ENCODE measurements at places on chromosomes 1 and 21.

GRCh38 chr1:64421377-64421776, 48.6 kb upstream of the CACHD1 start:
- DNase-seq, result no peak

DNA sequence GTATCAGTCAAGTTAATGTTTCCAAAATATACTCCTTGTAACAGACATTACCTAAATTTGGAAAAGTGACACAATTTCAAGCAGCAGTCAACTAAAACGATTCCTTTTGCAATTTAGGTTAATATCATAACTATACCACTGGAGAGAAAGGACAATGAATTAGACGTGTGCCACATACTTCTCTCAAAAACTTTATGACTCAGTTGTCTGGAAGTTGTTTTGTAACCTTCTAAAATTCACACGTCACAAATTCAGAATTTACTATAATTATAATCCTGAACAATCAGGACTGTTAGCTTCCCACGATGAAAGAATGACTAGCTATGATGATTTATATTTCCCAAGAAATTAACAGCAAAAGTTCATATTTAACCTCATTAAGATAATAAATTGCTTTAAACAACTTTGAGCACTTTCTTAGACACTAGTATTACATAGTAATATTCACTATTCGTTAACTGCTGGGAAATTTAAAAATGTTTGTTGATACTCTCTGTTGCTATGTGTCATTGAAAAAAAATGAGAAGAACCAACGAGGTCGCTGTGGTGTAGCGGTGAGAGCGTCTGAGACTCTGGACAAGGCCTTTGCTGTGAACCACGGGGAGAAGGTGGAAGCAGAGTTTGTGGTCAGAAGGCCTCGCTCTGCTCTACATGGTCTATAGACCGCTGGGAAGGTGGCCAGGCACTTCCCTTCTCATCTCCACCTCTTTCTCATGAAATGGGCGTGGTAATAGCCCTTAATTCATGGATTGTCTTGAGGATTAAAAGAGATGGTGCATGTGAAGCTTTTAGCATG, 27.9 kb upstream of the BATF3 start:
- no peak for DNase-seq

GRCh38 chr1:93864175-93864574, 14.8 kb downstream of the DNTTIP2 start:
- DNase-seq, result no peak

GRCh38 chr1:53544728-53545515, 85.7 kb downstream of the DMRTB1 start:
- DNase-seq, result no peak

DNA sequence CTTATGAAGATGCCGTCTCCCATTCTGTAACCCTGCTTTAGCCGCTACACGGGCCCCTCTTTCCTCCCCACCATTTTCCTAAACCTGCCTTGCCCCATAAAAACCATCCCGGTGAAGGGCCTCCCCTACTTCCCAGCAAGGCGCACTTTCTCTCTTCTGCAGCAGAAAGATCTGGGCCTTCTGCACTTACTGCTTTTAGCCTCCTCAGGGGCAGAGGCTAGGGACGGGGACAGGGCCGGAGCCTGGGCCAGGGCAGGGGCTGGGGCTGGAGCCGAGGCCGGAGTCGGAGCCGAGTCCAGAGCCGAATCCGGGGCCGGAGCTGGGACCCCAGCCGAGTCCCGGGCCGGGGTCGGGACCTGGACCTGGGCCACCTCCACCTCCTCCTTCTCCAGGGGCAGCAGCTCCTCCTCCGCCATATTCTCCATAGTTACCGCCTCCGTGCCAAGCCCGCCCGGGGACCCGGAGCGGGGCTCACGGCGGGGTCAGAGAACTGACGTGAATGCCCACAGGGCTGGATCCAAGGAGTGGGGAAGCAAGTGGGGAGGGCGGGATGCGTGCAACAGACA, 382 bp downstream of the TRMT1L start:
- DNase-seq, result peak; percentile 9

GRCh38 chr1:54094001-54094729, 40.8 kb downstream of the TCEANC2 start:
- no peak for DNase-seq

GRCh38 chr1:225631021-225631663, 21.8 kb downstream of the ENAH start:
- DNase-seq, result no peak

GRCh38 chr1:183276386-183277080, 90.5 kb downstream of the LAMC2 start:
- no peak for DNase-seq

GRCh38 chr1:197437601-197438000, 169.5 kb downstream of the CRB1 start:
- no peak for DNase-seq

- DNase-seq, result no peak
These were observed 83.6 kb downstream of the SGIP1 start for GRCh38 chr1:66617362-66618184.

DNA sequence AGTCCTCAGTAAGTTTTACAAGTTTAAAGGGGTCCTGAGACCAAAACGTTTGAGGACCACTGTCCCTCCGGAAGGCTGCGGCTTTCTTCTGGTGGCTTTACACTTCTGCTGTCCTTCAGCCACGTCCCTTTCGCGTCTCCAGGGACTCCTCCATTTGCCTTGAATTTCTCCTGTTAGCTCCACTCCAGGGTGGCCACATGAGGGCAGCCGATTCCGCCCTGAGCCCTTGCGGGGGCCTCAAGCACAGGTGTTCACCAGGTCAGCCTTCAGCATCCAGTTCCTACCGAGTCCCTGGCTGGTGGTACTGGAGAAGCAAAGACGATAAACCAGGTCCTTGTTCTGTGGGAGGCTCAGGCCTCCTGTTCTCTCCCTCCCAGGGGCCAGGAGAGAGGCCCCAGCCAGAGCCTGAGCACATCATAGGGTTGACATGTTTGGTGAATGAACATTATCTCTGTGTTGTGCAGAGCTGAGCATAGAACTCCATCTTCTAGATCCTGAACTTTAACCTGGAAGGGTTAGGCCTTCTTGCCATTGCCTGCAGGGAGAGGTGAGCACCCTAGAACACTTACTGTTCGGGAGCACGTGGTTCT, 27.4 kb upstream of the COQ8A start:
- DNase-seq, result no peak

DNA sequence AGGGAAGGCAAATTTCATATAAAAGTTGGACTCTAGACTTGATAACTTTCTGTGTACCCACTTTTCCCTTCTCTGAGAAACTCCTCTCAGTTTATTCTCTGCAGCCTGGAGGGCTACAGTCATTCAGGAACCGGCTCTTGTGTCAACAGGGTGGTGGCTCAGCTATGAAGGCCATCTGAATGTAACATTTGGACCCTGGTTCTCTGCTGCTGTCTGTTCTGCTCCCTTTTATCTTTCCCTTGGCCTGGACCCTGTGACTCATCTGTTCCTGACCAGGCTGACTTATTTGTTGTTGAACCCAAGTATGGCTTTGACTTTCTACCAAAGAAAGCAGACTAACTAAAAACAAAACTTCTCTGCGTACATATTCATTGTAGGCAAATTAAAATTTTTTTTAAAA, 75.4 kb downstream of the CENPF start:
- no peak for DNase-seq

GRCh38 chr1:205977402-205978014, 25.7 kb downstream of the RAB7B start:
- DNase-seq, result peak; percentile 79

DNA sequence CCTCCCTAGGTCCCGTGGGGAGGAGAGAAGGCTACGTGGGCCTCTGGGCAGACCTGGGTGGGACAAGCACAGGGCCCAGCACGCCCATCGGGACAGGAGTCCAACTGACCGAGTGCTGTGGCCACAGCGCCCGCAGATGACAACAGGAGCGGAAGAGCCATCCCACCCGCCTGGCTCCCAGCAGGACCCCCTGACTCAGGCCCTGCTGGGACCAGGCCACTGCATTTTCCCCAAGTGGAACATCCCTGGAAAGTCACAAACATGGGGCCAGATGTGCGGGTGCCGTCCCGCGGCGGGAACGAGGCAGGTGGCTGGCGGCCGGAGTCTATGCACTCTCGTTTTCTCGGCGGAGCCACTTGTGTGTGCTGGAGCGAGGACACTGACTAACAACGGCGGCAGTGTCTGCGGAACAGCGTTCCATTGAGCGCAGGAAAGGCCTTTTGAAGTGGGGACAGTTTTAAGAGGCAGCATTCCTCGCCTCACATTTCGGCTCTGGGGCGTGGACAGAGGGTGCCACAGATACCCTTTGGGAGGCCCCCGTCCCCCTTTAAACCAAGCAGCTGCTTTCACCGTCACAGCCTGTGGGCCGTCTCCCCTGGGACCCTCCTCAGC, 93.7 kb upstream of the ARHGEF16 start:
- no peak for DNase-seq

DNA sequence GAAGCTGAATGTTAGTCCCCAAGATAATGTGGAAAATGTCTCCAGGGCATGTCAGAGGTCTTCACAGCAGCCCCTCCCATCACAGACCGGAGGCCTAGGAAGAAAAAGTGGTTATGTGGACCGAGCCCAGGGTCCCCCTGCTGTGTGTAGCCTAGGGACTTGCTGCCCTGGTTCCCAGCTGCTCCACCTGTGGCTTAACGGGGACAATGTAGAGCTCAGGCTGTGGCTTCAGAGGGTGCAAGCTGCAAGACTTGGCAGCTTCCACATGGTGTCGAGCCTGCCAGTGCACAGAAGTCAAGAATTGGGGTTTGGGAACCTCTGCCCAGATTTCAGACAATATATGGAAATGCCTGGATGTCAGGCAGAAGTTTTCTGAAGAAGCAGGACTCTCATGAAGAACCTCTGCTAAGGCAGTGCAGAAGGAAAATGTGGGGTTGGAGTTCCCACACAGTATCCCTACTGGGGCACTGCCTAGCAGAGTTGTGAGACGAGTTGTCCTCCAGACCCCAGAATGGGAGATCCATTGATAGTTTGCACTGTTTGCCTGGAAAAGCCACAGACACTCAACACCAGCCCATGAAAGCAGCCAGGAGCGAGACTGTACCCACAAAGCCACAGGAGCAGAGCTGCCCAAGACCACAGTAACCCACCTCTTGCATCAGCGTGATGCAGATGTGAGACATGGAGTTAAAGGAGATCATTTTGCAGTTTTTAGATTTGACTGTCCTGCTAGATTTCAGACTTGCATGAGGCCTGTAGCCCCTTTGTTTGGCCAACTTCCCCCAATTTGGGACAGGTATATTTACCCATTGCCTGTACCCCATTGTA, 204.9 kb downstream of the MRPL39 start:
- DNase-seq, result no peak

- DNase-seq, result no peak
These were observed 137.8 kb upstream of the KRTAP19-8 start for GRCh38 chr21:31176080-31176551.

- no peak for DNase-seq
These were observed 3.0 kb upstream of the FBLIM1 start for GRCh38 chr1:15755646-15756040.

- peak; percentile 74 for DNase-seq
These were observed 49.4 kb downstream of the ILDR2 start for GRCh38 chr1:166925810-166926478.

DNA sequence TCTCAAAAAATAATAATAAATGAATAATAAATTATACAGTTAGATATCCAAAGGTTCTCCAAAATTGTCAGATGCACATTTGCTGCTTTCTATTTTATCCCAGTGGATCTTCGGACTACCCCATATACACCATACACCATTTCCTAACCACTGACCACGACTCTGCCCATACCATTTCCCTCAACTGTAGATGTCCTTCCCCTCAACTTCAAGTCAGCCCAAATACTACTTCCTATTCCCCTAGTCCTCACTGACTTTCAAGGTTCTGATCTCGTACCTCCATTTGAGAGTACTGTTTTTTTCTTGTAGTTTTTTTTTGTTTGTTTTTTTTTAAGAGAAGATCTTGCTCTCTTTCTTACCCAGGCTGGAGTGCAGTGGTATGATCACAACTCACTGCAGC, 19.6 kb downstream of the EIF4G3 start:
- DNase-seq, result no peak

DNA sequence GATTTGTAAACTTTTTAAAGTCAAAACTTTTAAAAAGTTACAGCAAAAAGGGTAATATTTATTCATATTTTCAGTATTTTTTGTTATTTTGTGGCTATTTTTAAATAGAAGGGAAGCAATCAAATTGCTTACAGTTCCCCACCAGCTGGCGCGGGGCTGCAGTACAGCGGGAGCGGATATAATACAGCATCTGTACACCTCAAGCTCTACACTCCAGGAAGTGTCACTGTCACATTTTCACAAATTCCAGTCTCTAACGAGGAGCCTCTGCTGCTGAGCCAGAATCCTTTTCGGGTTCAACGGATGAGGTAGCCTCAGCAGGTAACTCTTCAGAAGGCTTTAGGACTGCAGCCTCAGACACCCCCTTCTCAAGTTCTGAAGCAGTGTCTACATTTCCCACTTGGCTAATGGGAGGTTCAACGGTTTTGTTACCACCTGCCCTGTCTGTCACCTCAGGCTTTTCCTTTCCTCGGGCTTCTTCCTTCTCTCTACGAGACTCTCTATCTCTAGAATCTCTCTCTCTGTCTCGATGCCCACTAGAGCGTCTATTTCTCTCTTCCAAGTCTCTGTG, 11.7 kb downstream of the SOD1 start:
- no peak for DNase-seq

GRCh38 chr21:42562816-42563215, 49.2 kb downstream of the SLC37A1 start:
- no peak for DNase-seq

- no peak for DNase-seq
These were observed 185.8 kb downstream of the PCP4 start for GRCh38 chr21:40053007-40053406.

- no peak for DNase-seq
These were observed 119.0 kb upstream of the TNR start for GRCh38 chr1:175862408-175862807.

DNA sequence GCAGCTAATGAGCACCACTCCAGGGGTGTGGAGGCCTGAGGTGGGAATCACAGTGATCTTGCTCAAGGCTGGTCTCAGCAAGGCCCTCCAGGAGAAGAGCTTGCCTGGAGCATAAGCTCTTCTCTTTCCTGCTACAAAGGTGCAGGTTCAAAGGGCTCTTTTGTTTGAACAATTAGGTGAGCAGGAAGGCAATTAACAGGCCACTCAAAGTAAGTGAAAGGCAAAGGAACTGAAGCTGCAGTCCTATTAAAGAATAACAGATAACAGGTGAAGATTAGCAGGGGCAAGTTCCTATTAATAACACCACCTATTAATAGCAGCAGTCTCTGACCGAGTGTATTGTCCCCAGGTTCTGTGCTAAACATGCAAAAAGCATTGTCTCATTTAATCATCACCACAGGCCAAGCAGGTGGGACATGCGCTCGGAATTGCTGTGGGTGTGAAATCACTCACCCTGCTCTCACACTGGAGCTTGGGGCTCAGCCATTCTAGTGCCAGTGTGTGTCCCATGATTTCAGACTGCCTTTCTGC, 113.8 kb downstream of the RHOU start:
- no peak for DNase-seq

DNA sequence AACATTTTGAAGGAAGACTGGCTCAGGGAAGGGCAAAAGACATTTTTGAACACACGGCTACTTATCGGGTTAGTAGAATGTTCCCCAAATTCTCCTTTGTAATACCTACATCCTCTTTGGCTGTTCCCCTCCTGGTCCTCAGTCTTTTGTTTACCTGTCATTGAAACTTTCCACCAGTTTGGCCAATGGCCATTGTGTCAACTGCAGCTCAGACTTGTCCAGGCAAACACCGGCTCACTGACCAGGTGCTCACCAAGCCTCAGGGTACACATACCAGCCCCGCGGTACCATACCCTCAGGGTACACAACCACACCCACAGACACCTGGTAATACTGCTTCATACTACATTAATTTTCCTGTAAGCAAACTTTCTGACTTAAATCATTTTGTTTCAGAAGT, 84.8 kb upstream of the ZNF648 start:
- no peak for DNase-seq

Measured in HTR-8/SVneo (cell line).